ENCODE measurements at places on chromosomes 7 and 10.

GRCh38 chr7:93429563-93429962, 145.0 kb downstream of the CALCR start:
- no peak for DNase-seq

DNA sequence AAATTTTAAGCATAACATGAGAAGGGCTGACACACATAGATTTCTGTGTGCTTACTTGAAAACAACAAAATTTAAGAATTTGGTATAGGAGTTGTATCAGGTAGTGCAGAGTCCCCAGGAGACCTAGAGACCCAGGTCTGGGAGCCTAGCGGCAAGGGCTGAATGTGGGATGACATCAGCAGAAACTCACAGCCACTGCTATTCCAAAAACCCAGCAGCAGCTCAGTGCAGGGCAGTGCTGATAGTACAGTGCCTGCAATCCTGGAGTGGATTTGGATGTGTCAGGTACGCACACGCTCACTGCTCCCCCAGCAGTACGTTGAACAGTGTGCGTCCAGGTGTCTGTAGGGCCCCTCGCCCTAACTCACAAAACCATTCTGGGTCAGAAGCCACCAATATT, 87.1 kb downstream of the EGFR start:
- no peak for DNase-seq

DNA sequence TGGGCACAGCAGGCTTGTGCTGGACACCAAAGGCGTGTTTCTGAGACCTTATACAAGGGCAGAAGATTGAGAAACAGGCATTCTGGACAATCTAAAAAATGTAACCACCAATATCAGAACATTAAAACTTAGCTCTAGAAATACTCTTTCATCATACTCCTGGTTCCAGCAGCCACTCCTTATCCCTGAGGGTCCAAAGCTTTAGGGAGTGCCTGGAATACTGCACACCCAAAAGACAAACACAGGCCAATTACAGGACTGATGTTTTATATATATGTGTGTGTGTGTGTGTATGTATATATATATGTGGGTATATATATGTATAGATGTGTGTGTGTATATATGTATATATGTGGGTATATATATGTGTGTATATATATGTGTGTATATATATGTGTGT, 39.6 kb downstream of the FAM171A1 start:
- DNase-seq = no peak

GRCh38 chr10:76041551-76041950, 610.1 kb downstream of the LRMDA start:
- no peak for DNase-seq

GRCh38 chr7:159017741-159018140, 126.9 kb downstream of the VIPR2 start:
- DNase-seq = no peak

DNA sequence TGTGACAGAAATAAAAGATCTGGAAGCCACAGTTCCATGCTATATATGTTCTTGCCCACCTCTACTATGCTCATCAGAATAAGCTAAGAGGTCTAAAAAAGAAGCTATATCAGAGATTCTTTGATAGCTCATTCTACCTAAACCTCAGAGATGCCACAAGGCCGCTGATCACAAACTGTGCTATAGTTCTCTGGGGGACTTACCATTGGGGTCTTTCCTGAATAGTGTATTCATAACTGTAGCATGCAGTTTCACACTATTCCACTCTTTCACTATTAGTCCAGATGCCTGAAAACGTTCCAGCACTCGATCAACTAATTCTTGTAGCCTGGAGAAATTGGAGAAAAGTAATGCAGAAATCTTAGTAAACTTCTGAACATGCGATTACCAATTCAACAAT, 44.5 kb upstream of the SPOCK2 start:
- DNase-seq = no peak

- no peak for DNase-seq
Observed at GRCh38 chr10:97570789-97571471, 1.6 kb upstream of the ANKRD2 start.

DNA sequence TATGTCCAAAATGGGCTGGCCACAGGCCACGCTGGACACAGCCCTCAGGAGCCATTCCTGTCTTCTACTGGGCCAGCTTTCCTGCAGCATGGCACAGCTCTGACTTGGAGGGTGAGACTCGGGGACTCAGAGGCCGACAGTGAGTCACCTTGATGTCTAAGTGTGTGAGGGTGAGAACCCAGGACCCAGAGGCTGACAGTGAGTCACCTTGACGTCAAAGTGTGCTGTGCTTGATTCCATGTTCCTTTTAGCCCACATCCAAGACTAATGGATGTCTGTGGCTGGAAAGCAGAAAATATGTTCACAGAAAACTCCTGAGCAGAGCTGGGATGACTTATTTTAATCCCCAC, 6.0 kb upstream of the FAM170B start:
- no peak for DNase-seq

DNA sequence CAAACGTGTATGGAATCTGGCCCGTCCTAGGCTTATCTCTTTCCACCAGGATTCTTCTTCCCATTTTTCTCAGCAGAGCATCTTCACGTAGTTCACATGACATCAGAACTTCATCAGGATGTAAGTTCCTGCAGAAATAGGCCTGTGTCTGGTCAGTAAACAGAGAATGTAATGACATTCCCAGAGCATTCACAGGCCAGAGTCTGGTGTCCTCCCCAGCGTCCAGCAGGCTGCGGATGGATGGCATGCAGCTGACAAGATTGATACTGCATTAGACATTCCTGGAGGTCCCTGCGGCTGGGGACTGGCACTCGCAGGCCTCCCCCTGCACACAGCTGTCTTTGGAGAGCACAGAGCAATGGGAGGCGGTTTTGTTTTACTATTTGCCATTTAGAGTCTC, 28.7 kb downstream of the MGMT start:
- DNase-seq = no peak

DNA sequence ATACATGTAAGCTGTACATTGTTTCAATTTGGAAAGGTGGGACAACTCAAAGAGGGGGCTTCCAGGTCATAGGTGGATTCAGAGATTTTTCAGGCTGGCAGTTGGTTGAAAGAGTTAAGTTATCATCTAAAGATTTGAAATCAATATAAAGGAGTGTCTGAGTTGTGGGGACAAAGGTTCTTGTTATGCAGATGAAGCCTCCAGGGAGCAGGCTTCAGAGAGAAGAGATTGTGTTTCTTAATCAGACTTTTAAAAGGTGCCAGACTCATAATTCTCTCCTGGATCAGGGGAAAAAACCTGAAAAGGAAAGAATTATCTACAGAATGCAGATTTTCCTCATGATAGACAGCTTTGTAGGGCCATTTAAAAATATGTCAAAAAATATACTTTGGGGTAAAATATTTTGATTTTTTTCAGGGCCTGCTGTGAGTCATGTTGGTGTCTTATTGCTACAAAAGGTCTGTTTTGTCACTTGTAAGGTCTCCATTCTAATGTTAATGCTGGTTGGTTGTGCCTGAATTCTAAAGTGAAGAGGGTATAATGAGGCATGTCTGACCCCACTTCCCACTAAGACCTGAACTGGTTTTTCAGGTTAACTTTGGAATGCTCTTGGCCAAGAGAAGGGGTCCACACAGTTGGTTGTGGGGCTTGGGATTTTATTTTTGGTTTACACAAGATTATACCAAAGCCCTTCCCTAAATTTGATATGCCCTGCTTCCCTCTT, 52.7 kb upstream of the PRSS1 start:
- DNase-seq = no peak

- DNase-seq = no peak
Observed at GRCh38 chr7:19353180-19353579, 208.0 kb upstream of the FERD3L start.

DNA sequence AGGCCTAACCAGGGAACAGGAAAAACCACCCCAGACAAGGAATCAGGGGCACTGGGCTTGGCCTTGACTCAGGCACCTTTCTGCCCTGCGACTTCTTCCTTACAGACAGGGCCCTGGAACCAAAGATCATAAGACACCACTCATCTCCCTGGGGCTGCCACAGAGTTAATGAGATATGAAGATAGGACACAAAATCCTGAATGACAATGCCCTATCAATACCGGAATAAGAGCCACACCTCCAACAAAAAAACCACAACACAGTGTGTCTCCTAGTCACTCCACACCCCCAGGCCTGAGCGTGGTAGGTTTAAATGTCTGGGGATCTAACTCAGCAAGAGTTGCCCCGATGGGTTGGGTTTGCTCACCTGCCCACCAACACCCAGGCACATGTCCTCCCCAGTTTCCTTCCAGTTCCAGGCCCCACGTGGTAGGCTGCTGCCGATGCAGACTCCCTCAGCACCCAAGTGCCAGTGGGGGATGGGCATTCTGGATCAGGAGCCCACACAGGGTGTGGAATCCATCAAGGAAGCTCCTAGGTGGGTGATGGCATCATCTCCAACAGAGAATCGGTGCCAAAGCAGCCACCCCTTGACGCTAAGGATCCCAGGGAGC, 3.9 kb downstream of the DLG5 start:
- DNase-seq = no peak

DNA sequence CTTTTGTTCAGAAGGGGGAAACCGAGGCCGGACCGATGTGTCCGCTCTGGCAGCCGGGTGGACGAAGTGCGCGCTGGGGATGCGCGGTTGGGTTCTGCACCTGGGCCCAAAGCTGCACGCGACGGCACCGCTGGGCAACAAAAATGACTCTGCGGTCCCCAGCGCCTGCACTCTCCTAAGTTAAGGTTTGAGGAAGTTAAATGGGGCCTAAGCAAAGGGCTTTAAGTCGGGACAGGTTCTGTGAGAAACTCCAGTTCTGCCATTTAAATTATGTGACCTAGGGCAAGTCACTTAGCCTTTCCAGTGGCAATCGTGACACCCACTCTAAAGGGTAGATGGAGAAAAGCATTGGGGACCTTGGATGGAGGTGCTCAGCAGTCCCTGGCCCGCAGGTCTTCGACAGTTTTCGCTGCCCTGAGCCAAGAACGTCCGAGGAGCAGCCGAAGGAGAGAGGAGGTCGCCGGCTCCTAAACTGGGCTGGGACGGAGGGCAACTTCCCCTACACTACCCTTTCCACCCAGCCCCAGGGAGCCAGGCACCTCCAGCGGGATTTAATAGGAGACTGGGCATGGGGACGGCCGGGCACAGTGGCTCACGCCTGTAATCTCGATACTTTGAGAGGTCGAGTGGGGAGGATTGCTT, 534 bp upstream of the ACBD5 start:
- no peak for DNase-seq

DNA sequence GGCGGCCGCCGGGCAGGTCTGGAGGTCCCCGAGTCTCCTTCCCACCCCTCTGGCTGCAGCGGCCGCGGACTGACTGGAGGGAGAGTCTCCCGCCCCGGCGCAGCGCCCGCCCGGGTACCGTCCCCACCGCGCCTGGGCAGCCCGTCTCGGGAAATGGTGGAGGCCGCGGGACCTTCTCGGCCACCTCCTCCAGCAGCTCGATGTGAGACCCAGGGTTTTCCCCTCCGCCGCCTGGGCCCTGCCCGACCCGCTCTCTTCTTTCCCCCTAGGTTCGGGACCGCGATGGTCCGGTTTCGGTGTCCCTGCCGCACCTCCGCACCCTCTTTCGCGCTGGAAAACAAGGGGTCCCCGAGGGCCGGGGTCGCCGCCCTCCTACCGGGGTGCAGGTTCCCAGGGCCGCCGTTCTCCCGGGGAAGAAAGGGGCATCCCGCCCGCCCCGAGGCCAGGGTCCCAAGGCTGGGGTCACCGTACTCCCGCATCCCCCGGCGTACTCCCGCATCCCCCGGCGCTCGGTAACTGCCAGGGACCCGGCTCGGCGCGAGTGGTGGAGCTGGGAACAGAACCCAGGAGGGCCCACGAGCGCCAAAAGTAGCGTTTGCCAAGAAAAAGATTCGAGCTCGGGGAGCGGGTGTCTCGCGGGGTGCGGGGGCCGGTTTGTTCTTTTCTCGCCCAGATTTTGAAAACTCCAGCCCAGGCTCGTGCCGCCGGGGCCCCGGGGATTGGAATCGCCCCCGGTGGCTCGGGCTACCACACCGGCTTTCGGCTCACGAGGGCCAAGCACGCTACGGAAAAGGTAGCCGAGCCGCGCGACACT, 3.4 kb downstream of the TNRC18 start:
- DNase-seq = no peak

GRCh38 chr10:15245530-15245929, 77.0 kb upstream of the NMT2 start:
- no peak for DNase-seq
